DND-41 (cell line): ENCODE measurements at places on chromosomes 12 and 14.

DNA sequence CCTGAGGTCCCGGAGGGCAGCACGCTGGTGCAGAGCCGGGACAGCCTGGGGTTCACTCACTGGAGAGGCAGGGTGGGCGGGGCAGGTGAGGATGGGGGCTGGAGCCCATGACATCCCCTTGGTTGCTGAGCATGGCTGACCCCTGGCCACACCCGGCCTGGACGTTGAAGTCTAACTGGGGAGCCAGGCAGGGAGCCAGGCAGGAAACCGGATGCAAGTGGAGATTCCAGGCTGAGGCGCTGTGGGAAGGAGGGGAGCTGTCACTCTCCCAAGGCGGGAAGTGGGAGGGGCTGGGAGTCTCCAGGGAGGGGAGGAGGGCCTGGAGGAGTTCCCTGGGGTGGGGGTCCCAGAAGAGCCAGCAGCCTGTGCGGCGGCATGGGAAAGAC lies 7.7 kb upstream of the INF2 start:
- DNase-seq = no peak

- DNase-seq = peak; percentile 26
These were observed 76.3 kb upstream of the FUT8 start for GRCh38 chr14:65336191-65336591.

DNA sequence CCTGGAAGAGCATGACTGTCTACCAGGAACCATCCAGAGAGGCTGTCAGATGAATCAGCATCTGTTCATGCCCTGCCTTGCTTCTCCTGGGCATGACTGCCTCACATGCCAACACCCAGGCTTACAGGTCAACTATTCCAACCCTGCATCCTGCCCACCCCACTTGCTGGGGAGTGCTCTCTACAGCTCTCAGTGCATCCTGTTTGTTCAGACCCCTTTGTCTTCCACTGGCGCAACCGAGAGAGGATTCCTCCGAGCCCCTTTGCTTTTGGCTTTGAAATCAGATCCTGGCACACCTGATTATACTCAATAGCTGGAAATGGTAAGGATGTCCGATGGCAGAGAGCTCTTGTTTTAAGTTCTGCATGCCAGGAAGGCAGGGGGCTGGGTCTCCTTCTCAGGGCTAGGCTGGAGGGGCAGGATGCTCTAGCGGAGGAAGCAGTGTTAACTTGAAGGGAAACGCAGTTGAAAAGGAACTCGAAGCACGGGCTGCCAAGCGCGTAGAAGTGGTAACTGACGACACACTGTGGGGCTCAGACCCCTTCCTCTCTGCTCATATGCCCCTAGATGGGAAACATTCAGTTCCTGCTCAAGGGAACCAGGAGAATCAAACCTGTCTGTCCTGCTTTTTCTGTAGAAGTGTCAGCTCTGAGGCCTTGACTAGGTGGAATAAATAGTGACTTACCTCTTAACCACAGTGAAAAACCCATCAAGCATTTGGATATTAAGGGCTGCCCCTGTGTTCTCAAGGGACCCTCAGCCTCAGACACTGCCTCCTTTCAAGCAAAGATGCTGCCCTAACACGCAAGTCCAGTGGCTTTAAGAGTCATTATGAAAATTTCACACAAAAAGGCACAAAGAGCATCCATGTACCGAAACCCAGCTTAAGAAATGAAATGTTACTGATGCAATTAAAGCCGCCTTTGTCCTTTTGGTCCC lies 297.5 kb downstream of the ZFP36L1 start:
- peak; percentile 13 for DNase-seq

- DNase-seq = peak; percentile 13
These were observed 33.8 kb downstream of the CCDC92 start for GRCh38 chr12:123938679-123939480.

- no peak for DNase-seq
These were observed 21.0 kb upstream of the MAP1LC3B2 start for GRCh38 chr12:116538076-116538591.

- no peak for DNase-seq
These were observed 270.7 kb downstream of the ALG10 start for GRCh38 chr12:34292736-34293625.

DNA sequence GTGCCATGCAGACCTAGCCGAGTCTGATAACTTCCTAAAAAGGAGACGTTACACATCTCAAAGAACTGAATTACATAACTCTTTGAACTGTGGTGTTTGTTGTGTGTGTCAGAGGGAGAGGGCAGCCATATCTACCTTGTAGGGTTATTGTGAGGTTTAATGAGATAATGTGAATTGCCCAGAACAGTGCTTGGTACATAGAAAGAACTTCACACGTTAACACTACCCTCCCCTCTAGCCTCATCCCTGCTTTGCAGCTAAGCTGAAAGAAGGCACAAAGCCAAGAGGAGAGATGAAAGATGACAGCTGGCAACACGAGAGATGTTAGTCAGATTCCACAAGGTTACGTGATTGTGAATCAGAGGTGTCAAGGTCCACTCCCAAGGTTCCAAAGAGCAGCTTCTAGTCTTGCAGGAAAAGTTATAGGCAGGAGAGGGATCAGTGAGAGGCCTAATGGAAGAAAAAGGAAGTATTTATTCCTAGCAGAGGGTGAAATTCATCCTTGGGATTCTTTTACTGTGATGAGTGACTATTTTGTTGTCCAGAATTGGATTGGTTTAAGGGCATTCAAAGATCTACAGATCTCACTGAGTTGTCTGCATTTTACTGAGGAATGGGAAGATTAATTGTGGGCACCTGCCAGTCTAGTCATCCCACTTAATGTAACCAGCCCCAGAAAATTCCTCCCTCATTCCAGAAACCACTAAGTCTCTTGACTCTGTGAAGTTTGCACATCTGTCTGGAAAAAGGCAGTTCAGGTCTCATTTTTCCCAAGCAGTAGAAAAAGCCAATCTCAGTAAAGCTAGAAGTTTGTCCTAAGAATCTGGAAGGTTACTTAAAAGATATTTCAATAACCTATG lies 25.9 kb upstream of the WNK1 start:
- no peak for DNase-seq

GRCh38 chr14:52950410-52950897 lies 396 bp downstream of the FERMT2 start:
- peak; percentile 46 for DNase-seq

DNA sequence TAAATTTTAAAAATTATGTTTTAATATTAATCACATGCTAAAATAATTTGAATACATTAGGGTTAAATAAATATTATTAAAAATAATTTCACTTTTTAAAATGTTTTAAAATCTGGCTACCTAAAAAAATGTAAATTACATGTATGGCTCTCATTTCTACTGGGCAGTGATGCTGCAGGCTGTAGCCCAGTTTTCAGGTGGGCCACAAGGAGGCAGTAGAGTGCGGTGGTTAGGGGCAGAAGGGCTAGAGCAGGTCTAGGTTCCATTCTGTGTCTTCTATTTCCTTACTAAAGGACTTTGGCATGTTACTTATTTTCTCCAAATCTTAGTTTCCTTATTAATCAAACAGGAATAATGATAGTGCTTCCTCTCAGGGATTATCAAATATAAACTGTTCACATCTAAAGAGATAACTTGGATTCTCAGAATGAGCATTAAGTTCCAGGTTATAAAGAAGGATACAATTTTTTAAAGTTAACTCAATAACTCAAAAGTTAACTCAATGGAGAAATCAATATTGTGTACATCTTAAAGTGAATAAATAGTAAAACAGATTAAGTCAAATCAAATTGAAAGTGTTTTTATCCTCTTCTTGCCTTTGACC lies 54.9 kb upstream of the OVCH1 start:
- DNase-seq = peak; percentile 63

DNA sequence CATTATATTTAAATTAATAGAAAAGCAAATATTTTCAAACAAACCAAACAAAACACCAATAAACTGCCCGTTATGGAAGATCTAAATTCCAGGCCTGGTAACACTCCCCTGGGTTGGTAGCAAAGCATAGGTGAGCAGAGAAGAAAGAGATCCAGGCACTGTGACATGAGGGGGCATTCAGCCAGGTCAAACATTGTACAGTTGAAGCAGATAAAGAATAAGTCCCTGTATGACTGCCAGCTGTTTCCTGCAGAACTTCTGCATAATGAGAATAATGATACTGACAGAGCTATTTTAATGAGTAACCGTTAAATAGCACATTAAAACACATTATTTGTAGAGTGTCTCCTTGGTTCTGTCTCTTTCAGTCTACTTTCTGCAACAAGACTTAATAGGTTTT lies 35.4 kb downstream of the SLC38A1 start:
- DNase-seq = no peak

DNA sequence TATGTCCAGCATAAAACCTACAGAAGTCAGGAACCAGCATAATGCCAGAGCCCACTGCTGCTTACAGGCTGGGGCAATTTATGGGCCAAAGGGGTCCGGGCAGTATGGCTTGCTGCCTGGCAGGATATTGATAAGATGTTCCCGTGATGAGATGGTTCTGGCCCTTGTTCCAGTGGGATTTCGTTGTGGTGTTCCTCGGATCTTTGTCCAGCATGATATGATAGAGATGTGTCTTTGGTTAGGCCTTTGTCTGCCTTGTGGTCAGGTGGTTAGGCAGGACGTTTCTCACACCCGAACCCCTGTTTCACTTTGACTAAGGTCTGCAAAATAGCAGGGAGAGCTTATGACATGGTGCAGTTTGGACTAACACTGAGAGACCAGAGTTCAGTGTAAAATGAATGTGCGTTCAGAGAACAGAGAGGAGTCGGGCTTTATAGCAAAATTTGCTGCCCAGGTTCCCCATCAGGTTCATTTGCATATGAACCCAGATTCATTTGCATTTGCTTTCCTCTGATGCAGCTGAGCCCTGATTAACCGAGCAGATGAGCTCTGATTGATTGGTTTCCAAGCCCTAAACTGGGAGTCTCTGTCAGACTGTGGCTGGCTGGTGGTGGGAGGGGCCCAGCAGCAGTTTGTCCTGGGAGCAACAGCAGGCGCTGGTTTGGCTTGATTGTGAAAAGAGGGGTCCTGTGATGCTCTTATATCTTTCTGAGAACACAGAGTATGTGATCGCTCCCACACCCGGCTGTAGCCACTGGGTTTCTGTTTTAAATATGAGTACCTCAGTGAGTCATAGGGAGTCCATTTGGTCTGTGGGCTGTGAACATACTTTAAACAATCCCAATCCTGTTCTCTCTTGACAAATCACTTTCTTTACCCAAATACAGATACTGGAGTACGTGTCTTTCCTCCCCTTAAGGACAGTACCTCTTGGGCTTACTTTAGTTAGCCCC lies 156.3 kb upstream of the PZP start:
- no peak for DNase-seq

DNA sequence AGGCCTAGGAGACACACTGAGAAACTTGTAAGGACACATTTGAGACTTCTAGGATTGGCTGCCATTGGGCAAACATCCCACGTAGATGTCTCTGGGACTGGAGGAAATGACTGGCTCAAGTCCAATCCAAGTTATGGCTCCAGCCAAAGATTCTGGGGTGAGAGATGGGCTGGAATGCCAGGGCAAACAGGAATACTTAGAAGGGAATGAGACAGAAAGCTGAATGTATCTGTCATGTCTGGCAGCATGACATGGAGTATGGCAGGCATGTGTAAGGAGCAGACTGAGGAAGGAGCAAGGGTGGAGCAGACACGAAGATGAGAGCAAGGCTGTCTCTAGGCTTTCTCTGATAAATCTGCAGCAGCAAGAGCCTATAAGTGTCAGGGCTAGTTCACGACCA lies 209.2 kb downstream of the PHLDA1 start:
- no peak for DNase-seq

DNA sequence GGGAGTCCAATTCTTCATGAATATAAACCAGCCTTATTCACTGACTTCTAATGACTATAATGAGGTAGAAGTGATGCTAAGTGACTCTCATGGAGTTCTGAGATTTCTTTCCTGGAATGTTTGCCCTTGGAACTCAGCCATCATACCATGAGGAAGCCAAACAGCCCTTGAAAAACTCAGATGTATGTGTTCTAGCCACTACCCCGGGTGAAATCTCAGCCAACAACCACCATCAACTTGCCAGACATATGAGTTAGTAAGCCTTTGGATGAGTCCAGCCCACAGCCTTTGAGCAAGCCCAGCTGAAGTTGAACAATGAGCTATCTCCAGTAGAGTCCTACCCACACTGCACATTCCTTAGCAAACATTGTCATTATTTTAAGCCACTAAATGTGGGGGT lies 149.5 kb downstream of the SLC6A15 start:
- no peak for DNase-seq

- DNase-seq = no peak
These were observed at the start of gene PALS1 for GRCh38 chr14:67241411-67242167. PALS1 (plus strand) TSS chr14:67241435; CDS start chr14:67279171, 37,736 bp downstream.

DNA sequence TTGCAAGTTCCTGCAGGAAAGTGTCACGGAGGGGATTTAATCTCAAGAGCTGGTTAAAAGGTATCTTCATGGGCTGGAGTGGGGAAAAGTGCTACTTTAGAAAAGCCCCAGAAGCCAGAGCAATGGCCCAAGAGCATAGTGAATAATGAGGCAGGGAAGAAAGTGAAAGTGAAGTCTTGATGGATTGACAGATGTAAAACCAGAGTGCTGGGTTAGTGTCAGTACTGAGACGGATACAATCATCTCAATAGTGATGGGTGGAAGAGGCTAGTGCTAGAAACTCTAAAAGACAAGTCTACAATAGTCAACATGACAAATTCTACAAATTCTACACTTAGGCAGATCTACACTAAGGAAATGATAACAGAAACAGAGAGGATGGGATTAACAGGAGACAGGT lies 68.1 kb downstream of the CIT start:
- DNase-seq = no peak

DNA sequence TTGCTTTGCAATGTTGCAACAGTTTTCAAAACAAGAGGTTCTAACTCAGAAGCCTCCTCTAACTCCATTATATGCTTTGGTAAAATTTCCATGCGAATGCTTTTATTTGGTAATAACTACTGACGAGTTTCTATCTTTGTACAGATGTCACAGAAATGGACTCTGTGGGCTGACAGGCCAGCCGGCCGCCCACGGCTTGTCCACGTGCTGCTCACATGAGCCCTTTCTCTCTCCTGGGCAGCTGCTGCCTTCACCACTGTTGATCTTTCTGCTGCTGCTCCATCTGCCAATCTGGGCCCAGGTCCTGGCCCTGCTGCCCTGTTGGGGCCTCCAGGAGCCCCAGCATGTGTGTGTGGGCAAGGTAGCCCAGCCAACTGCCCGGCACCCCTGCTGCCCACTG lies 168.2 kb upstream of the TMEM132C start:
- no peak for DNase-seq

DNA sequence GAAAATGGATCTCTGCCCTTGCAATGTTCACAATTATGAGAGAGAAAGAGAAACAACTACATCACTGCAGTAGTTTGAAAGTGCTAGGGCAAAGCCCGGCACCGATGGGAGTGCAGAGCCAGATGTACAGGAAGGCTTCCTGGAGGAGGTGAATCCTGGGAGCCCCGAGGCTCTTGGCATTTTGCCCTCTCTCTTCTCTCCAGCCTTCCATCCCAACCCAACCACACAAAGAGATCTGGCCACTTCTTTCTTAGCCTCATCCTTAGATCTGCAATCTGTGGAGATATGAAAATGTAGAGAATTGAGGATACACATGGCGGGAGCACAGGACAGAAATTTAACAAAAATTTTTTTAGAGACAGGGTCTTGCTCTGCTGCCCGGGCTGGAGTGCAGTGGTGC lies 3.3 kb upstream of the PAPLN start:
- DNase-seq = no peak

- DNase-seq = no peak
These were observed 2.0 kb downstream of the PTHLH start for GRCh38 chr12:27970401-27971120.

GRCh38 chr12:92275443-92276154 lies 130.0 kb upstream of the BTG1 start:
- no peak for DNase-seq
